ENCODE measurements at places on chromosomes 12 and 14. TPM values are rescaled to one million over a fixed set of nuclear protein-coding genes. Genes with fewer than 3 reads are reported as not detected.

DNA sequence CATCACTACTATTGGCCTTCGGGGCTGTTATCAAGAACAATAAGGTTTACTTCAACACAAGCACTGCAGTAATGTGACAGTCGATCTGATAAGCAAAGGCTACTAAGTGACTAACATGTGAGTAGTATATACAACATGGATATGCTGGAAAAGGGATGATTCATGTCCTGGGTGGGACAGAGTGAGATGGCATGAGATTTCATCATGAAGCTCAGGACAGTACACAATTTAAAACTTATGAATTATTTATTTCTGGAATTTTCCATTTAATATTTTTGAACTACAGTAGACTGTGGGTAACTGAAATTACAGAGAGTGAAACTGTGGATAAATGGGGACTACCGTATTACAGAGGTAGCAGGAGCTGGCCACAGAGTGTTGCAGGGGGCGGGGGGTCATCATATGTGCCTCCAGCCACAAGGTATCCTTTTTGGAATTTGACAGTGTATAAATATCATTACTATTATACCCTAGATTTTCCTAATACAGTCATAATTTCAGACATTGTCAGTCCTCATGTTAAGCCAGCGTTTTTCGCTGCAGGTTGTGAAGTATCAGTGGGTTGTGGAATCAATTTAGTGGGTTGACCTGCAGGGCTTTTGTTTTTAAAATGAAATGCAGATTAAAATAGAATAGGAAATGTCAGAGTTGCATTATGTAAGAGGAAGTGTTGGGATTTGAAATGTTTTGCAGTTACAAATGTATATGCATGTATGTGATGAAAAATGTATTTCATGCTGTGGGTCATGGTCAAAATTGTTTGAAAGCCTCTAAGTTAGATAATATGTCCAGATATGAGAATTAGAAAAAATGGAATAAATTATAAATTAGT, 148.0 kb upstream of the NUDT4 start:
- peak; percentile 61 for DNase-seq

- DNase-seq: no peak
Measured at GRCh38 chr12:88437226-88437625, 143.0 kb downstream of the KITLG start.

The RAD9B gene
- 0.26 TPM for polyA plus RNA-seq

The OR4L1 gene
- not detected for polyA plus RNA-seq

DNA sequence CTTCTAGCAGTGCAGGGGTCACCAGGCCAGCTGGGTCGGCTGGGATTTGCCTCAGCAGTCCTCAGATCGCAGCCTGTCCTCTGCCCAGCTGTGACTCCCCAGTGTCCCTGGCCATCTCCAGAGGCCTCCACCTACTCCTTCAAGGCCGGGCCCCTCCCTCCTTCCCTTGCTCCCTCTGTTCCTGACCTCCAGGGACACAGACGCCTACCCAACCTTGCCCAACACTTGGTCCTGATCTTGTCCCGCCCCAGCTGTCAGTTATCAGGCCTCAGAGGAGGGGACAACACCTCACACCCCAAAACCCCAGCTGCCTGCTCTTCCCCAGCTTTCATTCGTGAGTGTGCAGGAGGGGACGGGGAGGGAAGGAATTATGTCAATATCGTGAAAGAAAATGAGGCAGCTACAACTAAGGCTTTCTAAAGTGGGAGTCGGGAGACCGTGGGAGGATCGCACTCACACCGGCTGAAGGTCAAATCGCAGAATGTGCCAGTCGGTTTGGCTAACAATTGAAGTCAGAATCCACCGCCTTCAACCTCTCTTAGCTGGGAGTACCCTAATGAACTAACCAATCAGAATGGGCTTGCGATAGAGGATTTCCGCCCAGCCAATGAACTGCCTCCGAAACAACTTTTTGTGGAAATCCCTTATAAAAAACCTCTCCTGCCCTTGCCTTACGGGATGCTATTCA, 9.4 kb upstream of the PLBD2 start:
- no peak for DNase-seq

GRCh38 chr12:6696690-6697583, 3.7 kb downstream of the PIANP start:
- DNase-seq: no peak

DNA sequence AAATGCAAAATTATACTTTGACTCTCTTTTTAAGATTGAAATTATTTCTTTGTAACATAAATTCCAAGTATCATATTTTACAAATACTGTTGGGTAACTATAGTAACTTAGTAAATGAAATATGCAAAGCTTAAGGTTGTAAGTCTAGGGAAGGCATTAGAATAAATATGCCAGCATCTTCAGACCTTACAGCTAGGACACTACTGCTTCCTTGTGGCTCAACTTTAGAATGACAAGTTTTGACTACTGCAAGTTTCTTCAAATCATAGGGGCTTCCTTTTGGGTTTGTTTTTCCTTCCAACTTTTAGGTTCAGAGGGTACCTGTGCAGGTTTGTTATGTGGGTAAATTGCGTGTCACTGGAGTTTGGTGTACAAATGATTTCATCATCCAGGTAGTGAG, 17.7 kb upstream of the ANP32D start:
- DNase-seq: no peak

The SLC38A4 gene
- 7.5 TPM for polyA plus RNA-seq

The TTC9 gene
- 0.04 TPM for polyA plus RNA-seq

GRCh38 chr12:98951406-98951805, 306.3 kb downstream of the APAF1 start:
- no peak for DNase-seq

DNA sequence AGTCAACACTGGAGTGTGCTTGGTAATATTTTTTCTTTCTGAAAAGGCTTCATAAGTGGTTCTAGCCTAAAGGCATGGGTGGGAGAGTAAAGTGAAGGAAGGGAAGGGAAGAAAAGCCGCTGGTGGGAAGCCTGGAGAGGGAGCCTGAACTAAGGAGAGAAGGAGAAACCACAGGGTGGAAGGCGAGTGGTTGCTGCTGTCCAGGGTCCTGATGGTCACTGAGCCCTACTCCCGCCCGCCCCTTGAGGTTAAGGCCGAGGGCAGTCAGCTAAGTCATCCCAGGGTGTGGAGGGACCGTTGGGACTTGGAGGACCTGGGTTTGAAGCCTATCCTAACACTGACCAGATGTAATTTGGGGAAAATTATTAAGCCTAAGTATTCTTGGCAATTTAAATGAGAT, 189.1 kb downstream of the PIWIL1 start:
- DNase-seq: no peak

The LRP1-AS gene
- polyA plus RNA-seq: not detected

Data from AG04450 (cell line).